Activated CD4-positive, alpha-beta T cell treated with anti-CD3 and anti-CD28 coated beads, Interleukin-2, amount 50 U/mL, for 1 hour (primary cell): ENCODE measurements at places on chromosomes 1 and 21.

- DNase-seq = no peak
Observed at GRCh38 chr1:50651476-50652263, 228.4 kb upstream of the DMRTA2 start.

- DNase-seq = no peak
Observed at GRCh38 chr1:221981461-221981860, 239.6 kb upstream of the DUSP10 start.

DNA sequence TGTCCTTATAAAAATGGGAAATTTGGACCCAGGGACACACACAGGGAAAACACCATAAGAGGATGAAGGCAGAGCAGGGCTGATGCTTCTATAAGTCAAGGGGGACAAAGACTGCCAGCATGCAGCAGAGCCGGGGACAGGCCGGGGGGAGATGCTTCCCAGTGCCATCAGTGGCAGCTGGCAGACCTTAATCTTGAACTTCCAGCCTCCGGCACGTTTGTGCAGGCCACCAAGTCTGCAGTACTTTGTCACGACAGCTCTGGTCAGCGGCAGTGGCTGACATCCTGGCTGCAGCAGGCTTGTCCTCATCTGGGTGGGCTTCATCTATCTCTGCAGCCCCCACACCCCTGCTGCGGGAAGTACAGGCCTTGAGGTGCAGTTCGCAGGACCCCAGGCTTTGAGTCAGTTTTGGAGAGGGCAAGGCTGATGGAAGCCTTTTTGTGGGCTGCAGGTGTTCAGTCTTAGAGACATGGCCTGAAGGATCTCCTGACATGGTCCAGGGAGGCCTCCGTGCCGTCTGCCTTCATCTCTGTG, 186.0 kb downstream of the DYRK1A start:
- no peak for DNase-seq

DNA sequence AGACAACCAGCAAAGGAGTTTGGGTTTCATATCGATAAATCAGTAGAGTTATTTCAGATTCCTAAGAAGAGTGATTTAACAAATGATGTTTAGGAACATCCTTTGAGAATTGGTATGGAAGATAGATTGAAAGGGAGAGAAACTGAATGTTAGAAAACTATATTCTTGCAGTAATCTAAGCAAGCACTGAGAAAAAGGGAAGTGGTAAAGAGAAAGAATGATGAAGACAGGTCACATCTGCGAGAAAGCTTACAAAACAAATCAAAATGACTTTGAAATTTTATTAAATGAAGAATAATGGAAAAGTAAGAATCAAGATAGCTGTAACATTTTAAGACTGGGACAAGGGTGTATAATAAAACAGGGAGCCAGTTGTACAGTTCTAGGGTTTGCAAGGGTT, 177.0 kb downstream of the HS2ST1 start:
- no peak for DNase-seq

- DNase-seq = no peak
Observed at GRCh38 chr1:173406783-173407230, 70.3 kb upstream of the PRDX6 start.

GRCh38 chr1:10678852-10679251, 117.6 kb downstream of the CASZ1 start:
- DNase-seq = no peak

GRCh38 chr1:90798344-90798743, 81.2 kb upstream of the BARHL2 start:
- no peak for DNase-seq

- DNase-seq = peak; percentile 39
Observed at GRCh38 chr1:233294913-233295236, 650 bp downstream of the PCNX2 start.

DNA sequence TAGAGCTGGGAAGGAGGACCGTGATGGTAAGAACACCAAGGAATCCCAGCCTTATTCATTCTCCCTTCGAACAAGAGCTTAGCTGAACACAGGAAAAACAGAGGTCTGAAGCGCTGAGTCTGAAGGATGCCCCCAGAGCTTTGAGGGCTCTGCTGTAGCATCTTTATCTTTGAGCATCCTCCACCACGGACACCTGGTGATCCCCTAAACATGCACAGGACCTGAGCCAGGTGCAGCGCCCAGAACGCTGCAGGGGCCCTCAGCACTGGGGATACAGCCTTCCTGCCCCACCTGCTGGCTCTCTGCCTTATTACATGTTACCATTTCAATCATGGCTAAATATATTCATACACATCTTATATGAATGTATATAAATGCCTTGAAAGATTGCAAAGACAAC, 7.7 kb upstream of the GPATCH4 start:
- peak; percentile 61 for DNase-seq

GRCh38 chr1:96072021-96072420, 649.6 kb upstream of the PTBP2 start:
- DNase-seq = no peak

DNA sequence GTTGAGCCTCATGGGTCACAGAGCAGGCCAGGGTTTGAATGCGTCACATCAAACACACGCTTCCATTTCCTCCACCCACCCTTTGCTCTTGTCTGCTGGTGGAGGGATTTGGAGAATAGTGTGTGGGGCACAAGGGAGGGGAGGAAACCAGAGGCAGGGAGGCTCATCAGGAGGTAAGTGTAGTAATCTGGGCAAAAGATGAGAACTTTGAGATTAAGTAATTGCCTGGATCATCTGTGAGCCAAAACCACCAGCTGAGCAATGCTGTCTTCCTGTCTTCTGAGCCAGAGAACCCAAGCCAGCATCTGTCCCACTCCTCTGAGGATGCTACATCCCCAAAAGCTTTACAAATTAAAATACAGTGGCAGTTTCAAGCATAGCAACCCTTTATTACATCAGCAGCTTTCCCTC, 45.2 kb downstream of the C8B start:
- DNase-seq = no peak

DNA sequence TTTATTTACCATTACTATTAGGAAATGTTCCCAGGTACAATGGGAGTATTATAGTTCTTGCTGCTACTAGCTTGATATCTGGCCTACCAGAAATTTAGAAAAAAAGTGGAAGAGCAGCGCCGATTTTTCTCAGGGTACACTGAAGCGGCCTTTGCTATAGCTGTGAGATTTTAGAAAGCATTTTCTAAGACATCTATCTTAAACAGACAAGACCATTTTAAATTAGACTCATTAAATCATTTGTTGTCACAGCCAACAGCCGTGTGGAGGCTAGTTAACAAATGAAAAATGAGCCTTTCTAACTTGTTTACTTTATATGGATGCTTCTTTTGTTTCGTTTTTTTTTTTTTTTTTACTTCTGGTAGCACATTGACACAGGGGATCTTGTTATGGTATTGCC, 183.2 kb upstream of the ZRANB2 start:
- DNase-seq = no peak

- no peak for DNase-seq
Observed at GRCh38 chr1:1543706-1544099, 3.3 kb upstream of the TMEM240 start.

GRCh38 chr21:26405735-26406361, 167.2 kb downstream of the CYYR1 start:
- DNase-seq = no peak

DNA sequence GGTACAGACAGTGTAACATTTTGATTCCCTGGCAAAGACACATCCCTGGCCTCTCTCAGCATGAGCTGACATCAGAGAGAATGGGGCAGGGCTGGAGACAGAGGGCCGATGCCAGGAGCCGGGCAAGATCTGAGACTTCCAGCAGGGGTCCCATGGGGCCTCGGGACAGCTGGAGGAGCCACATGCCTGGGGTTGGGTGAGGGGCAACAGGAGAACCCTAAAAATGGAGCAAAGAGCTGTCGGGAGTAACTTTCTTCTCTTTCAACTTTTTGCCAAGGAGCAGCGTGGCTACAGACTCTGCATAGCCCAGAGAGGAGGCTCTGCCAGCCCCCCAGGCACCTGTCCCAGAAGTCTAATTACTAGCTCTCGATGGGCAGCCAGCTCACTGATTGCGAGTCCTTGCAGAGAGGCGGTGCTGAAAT, 130.8 kb downstream of the LACTBL1 start:
- DNase-seq = no peak

DNA sequence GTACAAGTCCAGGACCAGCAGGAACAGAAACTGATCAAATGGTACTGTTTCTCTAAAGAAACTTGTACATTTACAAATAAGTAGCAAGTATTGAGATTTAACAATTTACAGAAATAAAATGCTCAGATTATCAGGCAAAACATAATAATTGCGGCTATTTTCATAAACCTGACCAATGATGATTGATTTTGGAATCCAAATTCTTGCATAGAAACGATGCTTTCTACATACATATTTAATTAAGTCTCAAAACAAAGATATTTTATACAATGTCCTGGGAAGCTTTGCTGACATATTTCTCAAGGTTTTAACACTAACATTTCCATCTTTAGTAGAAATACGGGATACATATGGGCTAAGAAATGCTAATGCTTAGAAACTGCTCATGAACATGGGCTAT, 157.1 kb downstream of the VAV3 start:
- DNase-seq = no peak

GRCh38 chr21:41349126-41349525, 12.7 kb upstream of the MX2 start:
- DNase-seq = no peak

- DNase-seq = no peak
Observed at GRCh38 chr1:160108888-160109662, 6.5 kb upstream of the ATP1A2 start.

DNA sequence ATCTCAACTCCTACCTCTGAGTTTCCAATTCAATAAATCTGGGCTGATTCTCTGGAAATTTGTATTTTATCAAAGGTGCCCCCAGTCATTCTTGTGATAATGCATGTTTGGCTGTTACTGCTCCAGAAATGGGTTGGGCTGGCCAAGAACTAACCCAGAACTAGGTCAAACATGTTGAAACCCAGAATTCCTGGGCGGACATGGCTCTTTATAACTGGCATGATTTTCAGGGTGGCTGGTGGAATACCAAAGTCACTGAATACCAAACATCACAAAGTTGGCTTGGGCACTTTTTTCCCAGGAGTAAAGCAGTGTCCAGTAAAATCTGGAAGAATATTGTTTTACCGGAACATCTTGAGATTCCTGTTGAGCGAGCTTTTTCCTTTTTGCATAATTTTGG, 89.4 kb upstream of the S1PR1 start:
- no peak for DNase-seq

DNA sequence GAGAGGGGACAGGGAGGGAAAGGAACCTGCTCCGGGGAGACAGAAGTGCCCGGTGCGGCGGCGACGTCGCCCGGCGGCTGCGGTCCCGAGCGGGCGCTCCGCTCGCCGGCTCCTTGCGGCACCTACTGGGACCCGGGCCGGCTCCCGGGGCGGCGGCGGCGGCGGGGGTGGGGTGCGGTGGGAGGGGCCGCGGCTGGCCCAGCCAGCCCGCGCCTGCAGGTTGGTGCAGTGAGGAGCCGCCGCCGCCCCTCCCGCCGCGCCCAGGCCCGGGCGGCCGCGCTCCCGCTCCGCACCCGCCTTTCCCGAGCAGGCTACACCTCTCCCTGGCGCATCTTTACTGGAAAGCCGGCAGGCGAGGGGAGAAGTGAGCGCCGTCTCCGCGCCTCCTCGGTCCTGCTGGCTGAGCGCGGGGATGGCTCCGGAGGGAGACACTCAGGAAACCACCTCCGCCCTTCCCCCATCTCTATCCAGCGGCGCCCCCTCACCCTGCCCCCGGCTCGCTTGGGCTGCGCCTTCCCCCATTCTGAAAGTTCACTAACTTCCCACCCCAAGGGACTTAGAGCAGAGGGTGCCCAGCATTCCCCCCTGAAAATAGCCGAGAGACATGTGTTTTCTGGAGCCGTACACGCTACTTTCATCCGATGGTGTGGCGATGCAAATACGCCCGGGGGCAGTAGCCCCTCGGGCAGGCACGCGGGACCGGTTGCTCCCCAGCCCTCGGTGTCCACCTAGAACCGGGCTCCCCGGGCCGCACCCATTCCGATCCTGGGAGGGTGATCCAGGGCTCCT, at the start of gene PLD5:
TSS of gene PLD5 (minus strand) at position 127 of the 789 bp plus-strand sequence.
- DNase-seq = no peak

DNA sequence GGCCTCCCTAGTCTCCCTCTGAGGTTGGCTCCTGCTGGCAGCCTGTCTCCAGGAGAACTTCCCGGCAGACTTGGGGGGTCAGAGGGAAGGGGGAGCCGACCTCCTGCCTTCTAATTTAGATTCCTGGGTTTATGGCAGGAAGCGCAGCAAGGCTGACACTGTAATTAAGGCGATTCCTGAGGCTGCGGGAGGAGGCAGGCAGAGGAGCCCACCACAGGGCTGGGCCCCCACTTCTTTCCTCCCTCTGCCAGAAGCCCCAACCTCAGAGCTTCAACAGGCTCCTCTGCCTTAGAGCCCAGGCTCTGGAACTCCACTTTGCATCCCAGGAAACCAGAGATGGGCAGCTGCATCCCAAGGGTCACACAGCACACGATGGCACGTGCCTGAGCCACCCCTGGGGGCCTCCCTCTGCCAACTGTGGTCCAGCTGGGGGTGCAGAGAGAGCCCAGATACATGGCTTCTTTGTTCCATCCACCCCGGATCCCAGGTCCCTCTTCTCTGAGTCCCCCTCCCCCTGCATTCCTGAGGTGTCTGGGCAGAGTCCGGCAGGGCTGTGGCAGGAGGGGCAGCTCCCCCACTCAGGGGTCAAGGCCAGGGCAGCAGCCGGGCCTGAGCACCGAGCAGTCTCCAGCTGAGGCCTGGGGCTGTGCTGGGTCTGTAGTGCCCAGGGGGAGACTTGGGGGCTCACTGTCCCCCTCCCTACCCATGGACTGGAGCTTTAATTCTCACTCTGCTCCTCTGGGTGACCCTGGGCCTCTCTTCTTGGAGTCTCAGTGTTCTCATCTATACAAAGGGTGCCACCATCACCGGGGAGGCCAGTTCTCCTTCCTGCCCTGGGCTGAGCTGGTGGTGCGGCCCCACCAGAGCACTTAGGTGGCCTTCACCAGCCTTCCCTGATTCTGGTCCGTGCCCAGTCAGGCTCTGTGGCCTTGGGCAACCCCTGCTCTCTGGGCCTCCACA, 39.4 kb upstream of the FAM131C start:
- DNase-seq = no peak

GRCh38 chr1:31761883-31762282, 2.3 kb downstream of the ADGRB2 start:
- no peak for DNase-seq

DNA sequence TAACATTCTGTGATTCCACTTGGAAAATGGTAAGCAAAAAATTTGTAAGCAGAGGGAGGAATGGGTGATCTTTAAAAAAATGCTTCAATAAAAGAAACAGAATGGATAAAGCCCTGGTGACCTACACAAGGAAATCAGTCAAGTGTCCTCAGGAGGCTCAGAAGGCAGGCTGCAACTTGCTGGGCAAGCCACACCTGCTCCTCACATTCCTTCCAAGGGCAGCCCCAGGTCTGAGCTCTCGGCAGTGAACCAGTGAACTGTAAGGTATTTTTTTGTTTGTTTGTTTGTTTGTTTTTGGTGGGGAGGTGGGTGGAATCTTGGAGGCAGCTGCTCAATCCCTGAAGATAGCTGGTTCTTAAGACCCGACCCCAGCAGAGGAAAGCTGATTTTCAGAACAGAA, 4.4 kb downstream of the TACSTD2 start:
- no peak for DNase-seq

- no peak for DNase-seq
Observed at GRCh38 chr21:23162198-23162946, 2164.2 kb downstream of the NCAM2 start.

DNA sequence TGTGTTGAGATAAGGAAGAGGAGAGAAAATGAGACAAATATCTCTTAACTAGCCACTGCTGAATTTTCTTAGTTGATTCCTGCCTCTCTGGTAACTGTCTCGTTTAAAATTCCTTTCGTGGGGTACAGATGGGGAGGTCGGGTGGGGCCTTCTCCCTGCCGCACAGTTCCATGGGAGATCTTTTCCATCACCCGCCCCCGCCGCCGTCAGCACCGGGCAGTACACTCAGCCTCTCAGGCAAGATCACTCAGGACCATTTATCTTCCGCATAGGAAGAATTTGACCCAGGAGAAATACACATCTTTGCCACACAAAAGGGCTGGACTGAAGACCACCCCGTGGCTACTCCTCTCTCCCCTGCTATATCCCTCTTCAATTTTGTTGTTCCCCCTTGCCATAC, 2.3 kb upstream of the VPS26C start:
- no peak for DNase-seq
